CD4-positive, alpha-beta memory T cell (primary cell): ENCODE measurements at places on chromosomes 16 and 17.

DNA sequence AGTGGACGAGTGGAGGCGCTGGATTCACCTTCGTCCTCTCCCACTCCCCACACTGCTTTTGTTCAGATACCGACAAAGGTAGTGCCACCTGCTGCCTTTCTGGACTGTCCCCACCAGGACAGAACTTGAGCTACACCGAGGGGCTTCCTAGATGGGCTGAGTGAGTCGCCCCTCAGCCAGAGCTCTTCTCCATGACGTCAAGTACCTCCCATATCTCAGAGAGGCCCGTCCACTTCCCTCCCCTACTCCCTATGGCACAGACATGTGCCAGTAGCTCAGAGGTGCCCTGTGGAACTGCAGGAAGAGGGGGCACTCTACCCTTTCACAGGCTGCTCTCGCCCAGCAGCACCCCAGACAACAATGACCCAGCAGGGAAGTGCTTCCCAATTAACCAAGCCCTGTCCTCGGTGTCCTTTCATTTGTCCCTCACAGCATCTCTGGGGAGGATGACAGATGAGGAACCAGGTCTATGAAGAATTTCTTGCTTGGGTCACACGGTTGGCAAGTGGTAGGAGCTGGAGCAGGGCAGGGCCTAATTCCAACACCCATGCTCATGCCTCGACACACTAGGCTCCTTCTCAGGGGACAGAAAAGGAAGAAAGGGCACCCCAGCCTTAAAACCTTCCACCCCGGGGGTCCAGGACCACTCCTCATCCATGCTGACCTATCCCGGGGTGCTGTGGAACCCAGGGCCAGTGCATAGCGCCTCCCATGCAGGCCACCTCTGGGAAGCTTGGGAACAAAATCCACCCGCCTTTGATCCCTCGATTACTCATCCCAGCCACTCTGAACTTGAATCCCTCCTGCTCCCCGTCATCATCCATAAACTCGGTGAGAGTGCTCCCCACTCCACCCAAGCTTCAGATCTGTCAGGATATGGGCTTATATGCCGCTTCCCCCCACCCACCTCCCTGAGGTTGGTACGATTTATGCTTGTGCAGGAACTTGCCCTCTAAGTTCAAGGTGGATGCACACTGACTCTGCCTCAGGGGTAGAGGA lies 51.7 kb downstream of the WNT3 start:
- no peak for DNase-seq

GRCh38 chr17:62163847-62164246 lies 98.8 kb upstream of the MED13 start:
- no peak for DNase-seq

DNA sequence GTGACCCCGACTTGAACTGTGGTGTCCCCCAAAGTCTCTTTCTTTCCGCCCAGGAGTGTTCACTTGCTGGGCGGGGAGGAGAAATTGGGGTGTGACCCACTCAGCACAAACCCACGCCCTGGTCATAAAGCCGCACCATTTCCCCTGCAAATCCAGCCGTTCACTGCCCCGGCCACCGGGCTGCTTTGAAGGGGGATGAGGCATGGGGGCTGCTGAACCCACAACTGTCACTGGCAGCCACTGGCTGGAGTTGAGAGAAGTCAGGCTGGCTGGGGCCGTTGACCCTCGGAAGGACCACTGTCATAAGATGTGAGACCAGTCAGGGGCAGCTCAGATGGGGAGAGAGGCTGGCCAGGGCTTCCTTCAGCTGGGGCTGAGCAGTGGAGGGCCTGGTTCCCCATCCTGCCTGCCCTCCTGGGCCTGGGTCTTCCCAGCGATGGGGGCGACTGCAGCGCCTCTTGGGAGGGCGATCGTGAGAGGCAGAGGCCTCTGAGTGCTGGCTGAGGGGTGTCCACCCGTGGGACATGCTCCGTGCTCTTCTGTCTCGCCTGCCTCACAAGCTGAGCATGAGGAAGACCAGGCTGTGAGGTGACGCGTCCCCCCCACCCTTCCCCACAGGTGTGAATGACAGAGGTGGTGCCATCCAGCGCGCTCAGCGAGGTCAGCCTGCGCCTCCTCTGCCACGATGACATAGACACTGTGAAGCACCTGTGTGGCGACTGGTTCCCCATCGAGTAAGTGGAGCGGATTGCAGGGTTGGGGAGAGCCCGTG lies 19.5 kb downstream of the C16orf90 start:
- DNase-seq: no peak

DNA sequence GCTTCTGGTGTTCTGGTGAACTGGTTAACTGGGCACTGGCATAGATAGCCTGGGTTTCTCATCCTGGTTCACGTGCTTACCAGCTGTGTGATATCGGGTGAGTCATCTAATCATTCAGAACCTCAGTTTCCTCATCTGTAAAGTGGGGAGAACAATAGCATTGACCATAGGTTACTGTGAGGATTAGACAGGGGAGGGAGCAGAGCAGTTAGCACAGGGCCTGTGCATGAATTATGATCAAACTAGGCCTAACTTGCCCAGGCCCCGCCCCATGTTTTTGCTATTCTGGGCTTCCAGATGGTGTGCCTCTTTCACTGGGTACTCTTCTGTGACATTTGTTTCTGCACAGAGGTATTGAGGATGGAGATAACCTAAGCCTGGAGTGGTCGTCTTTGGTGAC lies 4.6 kb upstream of the KLHL36 start:
- no peak for DNase-seq

DNA sequence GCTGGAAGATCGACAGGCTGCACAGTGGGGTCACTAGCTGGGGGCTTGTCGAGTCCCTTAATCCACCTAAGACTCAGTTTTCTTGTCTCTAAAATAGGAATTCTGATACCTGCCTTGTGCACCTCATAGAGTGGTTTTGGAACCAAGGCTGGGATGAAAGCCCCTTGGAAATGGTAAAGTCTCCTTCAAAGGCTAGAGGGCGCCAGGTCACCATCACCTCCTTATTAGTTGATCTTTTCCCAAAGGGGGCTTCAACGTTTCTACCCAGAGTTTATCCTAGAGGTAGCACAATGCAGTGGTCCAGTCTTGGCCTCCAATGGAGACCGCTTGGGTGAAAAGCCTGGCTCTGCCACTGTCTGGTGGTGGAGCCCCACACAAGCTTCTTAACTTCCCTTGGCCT lies 158.2 kb downstream of the AIPL1 start:
- DNase-seq: no peak

DNA sequence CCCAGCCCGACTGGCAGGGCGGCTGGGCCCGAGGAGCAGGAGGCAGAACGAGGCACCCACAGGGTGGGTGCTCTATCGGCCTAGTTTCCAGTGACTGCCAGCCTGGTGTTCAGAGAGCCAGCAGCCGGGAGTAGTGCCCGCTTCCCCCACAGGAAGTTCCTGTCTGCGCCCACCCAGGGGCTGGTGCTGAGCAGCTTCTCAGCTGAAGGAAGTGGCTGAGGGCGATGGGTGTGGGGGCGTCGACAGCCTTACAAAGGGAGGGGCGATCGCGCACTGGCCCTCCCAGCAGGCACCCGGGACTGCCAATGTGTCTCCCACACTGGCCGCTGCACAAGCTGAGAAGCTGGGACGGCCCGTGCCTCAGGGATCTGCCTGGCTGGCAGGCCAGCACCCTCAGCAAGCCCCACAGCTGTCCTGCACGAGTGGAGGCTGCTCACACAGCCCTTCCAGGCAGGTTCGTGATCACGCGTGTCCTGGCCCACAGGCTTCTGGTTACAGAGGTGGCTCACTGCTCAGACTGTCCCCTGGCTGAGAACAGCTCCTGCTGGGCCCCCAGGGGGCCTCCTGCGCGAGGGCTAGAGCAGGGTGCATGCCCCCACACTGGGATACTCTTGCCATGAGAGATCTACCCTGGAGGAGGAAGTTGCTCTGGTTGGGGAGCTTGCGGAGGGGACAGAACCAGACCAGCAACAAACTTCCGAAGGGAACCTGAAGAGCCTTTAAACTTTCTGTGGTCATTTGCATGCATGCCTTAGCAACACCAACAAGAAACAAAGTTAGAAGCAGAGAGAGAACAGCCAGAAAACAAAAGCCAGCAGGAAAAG lies 2.5 kb downstream of the RNF166 start:
- DNase-seq: peak; percentile 84

DNA sequence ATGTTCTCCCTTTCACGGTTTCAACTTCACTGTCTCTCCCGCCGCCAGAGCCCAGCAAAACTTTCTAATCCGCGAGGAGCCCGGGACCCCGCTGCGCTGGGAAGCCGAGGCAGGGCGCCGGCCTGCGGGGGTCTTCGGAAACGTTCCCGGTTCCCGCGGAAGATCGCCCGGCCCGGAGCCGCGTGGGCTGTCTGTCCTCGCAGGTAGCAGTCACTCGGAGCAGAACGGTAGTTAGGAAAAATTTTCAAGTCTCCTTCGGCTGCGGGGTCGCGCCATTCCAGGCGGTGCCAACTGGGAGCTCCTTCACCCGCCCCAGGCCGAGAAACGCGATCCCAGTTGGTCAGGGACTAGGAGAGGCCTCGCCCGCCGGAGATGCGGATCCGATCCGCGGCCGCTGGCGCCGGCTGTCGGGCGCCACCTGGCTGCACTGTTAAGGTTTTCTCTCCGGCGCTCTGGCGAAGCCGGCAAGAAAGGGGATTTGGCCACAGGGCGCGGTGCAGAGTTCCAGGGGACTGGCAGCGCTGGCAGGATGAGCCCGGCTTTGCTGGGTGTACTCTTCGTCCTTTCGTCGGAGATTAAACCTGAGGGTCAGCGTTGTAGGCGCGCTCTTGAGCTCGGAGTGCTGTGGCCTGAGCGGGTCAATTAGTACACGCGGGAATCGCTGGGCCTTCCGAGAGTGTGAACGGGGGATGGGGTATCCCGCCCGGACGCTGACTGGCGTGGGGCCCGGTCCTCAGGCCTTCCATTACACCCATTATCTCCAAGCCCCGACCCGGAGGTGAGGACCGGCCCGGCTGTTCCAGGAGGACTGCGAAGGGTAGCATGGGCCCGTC lies 135.4 kb downstream of the KCNJ12 start:
- DNase-seq: peak; percentile 57

DNA sequence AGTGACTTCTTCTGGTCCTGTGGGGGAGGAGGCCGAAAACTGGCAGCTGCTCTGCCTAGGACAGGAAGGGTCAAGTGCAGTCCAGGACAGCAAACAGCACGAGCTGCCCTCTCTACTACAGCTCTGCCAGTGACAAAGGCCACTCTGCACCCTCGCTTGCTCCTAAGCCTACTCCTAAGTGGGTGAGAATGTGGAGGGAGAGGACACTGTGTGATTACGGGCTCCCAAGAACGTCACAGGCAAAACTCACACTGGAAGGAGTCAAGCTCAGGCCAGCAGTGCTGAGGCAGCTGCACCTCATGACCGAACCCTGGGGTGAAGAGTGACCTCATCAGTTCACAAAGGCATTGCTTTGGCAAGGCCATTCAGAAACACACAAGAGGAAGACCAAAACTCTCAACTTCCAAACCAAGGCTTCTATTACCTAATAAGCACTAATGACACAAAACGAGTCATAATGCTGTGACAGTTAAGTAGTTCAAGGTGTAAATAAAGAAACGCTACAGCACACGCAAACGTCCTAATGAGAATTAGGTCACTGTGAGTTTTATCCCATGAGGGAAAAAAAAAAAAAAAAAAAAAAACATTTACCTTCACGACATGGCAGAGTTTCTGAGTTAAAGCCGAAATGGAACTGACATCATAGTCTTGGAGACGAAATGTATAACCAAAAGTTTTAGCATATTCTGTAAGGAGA lies 35.1 kb downstream of the MARF1 start:
- DNase-seq: no peak

GRCh38 chr16:67451704-67452435 lies 20.9 kb downstream of the HSD11B2 start:
- DNase-seq: no peak

GRCh38 chr16:26857371-26857770 lies 209.4 kb upstream of the C16orf82 start:
- DNase-seq: no peak

DNA sequence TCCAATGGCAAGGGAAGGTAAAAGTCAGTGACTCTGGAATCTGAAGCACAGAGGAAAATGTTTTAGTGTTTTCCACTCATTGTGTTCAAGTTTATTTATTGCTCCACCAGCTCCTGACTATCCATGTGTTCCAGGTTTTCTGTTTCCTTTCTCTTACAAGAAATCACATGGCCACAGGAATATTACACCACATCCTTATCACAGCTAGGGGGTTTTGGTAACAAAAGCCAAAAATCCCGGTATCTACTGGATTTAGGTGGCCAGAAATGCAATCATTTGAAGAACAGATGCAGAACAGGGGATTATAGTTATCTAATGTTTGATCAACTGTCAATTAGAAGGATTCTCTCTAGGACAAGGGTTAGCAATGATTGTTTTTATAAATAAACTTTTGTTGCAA lies 47.9 kb downstream of the STH start:
- no peak for DNase-seq

GRCh38 chr17:80825471-80826345 lies 165.9 kb upstream of the CHMP6 start:
- no peak for DNase-seq

DNA sequence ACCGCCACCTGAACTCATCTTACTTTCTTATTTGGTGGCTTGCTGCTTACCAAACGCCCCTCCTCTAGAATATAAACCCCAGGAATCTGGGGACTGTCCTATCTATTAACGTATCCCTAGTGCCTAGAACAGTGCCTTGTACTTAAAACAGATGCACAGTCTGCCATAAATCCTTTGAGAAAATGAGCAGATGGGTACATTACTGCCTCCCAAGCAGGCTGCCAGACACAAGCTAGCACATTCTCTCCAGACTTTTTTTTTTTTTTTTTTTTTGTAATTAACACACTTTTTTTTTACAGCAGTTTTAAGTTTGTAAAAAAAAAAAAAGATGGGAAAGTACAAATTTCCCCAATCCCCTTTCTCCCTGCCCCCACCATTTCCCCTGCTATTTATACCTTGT lies 57.3 kb upstream of the RPL38 start:
- DNase-seq: no peak
